ENCODE measurements at places on chromosomes 13 and 19.

- DNase-seq: no peak
Observed at GRCh38 chr19:28103921-28104320, 1109.0 kb downstream of the UQCRFS1 start.

DNA sequence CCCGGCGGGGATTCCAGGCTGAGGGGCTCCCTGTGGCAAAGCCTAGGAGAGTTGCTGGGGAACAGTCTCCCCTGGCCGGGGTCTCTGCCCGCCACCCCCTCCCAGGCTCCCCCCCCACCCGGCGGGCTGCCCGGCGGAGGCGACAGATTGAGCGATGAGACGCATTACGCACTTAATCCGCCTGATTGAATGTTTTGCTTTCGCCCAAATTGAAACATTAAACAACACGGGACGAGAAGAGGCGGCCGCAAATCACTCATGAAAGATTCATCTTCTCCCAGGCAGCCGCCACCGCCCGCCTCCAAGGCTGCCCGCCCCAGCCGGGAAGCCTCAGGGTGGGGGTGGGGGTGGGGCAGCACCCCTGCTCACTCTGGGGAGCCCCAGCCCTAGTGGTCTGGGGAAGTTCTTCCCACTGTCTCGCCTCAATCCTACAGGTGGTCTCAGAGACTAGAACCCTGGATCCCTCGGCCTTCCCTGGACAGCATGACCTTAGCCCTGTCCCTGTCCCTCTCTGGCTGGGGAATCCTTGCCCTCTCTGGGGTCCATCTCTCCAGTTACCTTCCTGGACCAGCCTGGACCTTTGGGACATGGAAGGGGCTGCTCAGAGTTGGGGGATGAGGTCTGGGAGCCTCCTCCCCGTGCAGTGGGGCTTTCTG, 7.6 kb upstream of the ERFL start:
- DNase-seq: no peak

DNA sequence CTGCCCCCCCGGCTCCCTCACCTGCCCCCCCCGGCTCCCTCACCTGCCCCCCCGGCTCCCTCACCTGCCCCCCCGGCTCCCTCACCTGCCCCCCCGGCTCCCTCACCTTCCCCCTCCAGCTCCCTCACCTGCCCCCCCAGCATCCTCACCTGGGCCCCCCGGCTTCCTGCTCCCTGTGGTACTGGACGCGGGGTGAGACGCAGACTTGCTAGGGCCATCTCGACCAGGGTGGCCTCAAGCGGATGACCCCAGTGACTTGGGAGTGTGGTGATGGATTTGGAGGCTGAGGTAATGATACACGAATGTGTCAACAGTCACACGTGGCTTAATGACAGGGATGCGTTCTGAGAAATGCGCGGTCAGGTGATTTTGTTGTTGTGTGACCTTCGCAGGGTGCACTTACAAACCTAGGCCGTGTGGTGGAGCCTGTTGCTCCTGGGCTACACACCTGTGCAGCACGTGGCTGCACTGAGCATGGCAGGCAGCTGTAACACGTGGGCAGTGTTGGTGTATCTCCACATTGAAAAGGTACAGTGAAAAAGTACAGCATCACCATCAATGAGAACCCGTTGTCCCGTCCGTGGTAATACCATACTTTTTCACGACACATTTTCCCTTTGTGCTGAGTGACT, 197.8 kb downstream of the TEX29 start:
- no peak for DNase-seq

- no peak for DNase-seq
Observed at GRCh38 chr13:73335944-73336343, 277.1 kb downstream of the KLF5 start.

- DNase-seq: no peak
Observed at GRCh38 chr13:88704600-88705275, 1033.6 kb downstream of the SLITRK5 start.

- no peak for DNase-seq
Observed at GRCh38 chr13:63864171-63864902, 2448.7 kb upstream of the PCDH20 start.

Data from BE2C (cell line).